ENCODE measurements at places on chromosomes 7 and 10.

- DNase-seq = no peak
Observed at GRCh38 chr7:79403451-79403850, 50.0 kb downstream of the MAGI2 start.

DNA sequence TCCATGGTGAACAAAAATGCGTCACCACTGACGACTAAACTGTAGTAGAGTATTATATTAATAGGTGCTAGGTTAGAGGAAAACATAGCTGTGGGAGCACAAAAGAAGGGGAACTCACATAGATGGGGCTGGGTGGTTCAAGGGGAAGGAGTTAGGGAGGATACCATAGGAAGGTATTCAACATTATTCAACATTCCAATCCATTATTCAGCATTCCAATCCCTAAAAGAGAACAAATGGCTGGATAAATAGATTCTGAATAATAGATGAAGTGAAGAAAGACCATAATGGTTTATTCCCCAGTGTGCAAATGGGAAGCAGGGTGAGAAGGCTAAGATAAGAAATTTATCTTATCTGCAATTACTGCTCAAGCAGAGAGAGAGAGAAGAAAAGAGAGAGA lies 61.4 kb downstream of the AASS start:
- no peak for DNase-seq

GRCh38 chr10:70680899-70681730 lies 8.8 kb downstream of the ADAMTS14 start:
- DNase-seq = peak; percentile 50

- no peak for DNase-seq
Observed at GRCh38 chr7:80642871-80643270, 4.4 kb downstream of the CD36 start.

- peak; percentile 69 for DNase-seq
Observed at GRCh38 chr7:17546592-17546991, 248.1 kb downstream of the AHR start.

GRCh38 chr7:102322202-102322715 lies 34.0 kb downstream of the SPDYE6 start:
- DNase-seq = no peak

GRCh38 chr10:17122052-17122451 lies 7.6 kb downstream of the CUBN start:
- no peak for DNase-seq

DNA sequence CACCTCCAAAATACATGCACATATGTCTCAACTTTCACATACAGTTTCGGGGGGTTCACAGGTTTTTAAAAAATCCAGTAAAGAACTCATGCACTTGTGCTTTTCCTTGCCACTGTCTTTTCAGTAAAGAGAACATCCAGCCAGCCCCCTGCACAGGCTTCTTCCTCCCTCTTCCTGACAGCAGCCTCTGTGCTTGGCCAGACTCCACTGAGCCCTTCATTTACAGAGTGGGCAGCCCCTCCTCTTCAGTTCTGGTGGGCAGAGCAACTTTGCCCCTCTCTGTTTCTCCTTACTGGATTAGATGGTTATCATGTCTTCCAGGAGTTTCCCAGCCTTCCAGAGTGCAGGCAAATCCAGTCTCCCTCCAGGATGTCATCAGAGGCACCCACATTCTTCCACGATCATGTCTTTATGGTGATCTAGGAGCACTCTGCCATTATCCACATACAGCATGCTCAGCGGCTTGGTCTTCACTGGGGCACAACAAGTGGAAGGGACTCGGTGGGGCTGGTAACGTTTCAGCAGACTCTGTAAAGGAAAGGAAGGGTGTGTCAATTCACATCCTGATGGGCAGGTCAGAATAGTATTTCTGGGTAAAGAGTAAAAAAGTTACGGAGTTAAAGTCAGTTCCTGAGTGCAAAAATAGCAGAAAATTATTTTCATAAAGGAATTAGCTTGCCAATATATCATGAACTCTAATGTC lies 8.8 kb downstream of the NODAL start:
- DNase-seq = no peak

- DNase-seq = no peak
Observed at GRCh38 chr10:53111529-53111928, 338.9 kb upstream of the MBL2 start.

DNA sequence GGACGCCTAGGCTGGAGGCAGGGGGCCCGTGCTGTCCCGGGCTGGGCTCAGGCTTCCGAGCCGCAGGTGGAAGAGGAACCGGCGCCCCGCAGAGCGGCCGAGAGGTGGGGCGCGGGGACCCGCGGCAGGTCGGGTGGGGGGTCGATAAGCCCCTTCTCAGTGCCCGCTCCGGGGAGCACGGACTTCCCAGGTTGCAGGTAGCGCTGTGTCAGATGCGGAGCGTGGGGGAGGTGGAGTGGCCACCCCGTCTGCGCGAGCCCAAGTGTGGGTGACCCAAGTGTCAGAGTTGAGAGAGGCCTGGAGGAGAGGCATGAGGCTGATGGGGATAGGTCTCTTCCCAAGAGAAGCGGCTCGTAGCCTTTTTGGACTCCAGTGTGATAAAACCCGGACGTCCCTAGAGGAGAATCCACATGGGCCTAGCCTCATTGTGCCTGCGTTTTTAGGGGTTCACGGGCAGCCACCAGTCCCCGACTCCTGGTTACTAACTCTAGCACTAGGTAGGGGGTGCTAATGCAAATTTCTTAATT lies 580 bp downstream of the EEPD1 start:
- DNase-seq = no peak

Measured in mammary epithelial cell (primary cell).